NCI-H2107 (cell line): ENCODE measurements at places on chromosomes 1 and 21.

GRCh38 chr1:203325418-203326091 lies 20.2 kb downstream of the BTG2 start:
- peak; percentile 86 for DNase-seq

- peak; percentile 3 for DNase-seq
Observed at GRCh38 chr1:83693427-83694126, 305.4 kb downstream of the TTLL7 start.

- DNase-seq = no peak
Observed at GRCh38 chr1:47913225-47913823, 83.9 kb downstream of the TRABD2B start.

DNA sequence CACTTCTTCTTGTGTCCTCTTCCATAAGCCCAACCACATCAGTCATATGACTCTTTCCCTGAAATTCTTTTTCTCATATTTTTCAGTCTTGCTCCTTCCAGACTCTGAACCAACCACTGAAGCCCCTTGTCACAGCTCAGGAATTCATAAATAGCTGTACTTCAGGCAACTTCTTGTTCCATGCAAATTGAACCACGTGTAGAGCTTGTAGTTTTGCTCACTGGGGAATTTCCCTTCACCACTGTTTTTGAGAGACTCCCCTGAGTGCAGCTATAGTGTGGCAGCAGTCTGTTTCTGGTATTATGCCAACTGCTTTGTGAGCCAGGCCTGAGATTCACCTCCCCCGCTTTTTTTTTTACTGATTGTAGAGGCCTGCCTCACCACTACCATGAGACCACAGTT lies 150.3 kb upstream of the SPAG17 start:
- no peak for DNase-seq

DNA sequence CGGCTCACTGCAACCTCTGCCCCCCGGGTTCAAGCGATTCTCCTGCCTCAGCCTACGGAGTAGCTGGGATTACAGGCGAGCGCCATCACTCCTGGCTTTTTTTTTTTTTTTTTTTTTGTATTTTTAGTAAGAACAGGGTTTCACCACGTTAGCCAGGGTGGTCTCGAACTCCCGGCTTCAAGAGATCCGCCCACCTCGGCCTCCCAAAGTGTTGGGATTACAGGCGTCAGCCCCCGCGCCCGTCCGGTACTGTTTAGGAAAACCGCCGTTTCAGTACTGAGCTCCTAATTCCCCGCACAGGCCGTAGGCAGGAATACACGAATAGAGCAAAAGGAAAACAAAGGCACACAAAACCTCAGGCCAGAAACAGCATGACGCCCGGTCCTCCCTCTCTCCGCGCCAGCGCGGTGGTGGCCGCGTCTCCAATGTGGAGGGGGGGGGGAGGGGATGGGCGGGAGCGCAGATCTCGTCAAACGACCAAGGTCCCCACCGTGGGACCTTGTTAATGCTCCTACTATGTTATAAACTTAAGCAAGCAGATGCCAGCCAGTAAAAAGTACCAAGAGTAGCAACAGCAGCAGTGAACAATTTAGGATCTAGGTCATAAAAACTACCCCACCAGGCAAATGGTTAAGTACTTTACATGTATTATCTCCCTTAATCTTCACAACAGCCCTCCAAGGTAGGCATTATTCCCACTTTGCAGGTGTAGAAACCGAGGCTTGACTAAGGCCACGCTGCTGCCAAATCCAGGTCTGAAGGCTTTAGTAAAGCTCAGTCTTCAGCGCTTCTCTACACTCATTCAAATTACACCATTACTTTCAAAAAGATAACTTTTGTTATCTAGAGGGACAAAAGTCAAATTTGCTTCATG lies 648 bp upstream of the ADAR start:
- peak; percentile 48 for DNase-seq

GRCh38 chr1:217133958-217134856 lies 411.0 kb upstream of the ESRRG start:
- no peak for DNase-seq

- DNase-seq = no peak
Observed at GRCh38 chr1:61139775-61140549, 57.6 kb downstream of the NFIA start.

DNA sequence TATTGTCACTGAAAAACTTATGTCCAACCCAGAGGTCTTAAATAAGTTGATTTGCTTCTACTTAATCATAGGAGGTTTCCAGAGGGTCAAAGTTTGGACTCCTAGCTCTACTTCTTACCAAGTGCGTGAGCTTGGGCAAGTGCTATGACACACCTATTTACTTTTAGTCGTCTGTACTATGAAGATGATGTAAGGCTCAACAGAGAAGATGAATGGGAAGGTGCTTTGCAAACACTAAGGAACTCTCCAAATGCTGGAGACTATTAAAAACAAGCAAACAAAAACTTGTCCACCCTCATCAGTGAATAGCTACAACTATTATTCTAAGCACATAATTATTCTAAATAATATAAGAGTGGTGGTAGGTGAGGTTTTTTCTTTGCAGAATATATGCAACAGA lies 232.3 kb upstream of the USP24 start:
- no peak for DNase-seq

GRCh38 chr1:60894130-60894529 lies 188.2 kb upstream of the NFIA start:
- no peak for DNase-seq

DNA sequence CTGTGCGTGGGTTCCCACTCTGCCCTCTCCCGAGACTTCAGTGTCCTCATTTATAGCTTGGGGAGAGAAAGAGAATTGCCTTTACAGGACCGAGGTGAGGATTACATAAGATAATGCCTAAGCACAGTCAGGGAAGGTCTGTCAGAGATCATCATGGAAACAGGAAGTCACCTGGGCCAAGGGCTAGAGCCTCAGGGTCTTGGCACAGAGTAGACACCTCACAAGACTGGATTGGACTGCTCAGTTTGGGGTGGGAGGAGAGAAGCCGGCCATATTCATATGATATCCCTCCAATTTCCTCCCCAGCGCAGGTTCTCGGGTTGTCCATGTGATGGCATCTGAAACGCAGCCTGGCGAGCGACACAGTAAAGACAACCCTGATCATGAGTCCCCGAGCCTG lies 3.8 kb downstream of the CNR2 start:
- DNase-seq = no peak
